ENCODE measurements at places on chromosomes 1 and 21.

- DNase-seq = no peak
Measured at GRCh38 chr1:19811206-19811851, 3.8 kb downstream of the RNF186 start.

DNA sequence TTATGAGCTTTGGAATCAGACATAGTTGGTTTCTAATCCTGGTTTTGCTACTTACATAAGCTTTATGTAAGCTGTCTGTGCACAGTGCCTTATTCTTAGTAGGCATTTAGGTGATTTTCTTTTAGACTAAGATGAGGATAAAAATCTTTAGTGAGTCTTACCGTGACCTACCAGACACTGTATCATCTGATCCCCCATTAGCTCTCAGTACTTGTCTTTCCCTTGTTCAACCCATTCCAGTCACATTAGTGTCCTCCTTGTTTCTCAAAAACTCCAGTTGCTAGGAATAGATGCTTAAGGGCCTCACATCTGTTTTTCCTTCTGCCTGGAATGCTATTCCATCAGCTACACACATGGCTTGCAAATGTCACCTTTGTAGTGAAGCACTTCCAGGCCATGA is 18.8 kb downstream of the PPP1R12B start:
- no peak for DNase-seq

GRCh38 chr1:203317429-203318228 is 12.3 kb downstream of the BTG2 start:
- DNase-seq = no peak

- DNase-seq = no peak
Measured at GRCh38 chr1:178609015-178609414, 96.1 kb downstream of the TEX35 start.

DNA sequence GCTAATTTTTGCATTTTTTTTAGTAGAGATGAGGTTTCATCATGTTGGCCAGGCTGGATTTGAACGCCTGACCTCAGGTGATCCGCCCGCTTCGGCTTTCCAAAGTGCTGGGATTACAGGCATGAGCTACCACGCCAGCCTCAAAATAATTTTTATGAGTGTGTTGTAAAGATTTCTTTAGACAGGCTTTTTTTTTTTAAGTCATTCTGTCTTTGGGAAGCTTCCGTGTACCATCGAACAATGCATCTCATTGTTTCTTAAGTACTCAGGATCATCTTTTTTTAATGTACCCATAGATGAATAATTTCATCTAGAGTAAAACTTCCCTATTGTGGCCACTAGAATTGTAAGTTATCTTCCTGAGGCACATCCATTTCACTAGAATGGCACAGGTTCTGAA is 19.6 kb upstream of the SDC3 start:
- DNase-seq = no peak

GRCh38 chr1:163071405-163072255 is 2.5 kb downstream of the RGS4 start:
- no peak for DNase-seq

DNA sequence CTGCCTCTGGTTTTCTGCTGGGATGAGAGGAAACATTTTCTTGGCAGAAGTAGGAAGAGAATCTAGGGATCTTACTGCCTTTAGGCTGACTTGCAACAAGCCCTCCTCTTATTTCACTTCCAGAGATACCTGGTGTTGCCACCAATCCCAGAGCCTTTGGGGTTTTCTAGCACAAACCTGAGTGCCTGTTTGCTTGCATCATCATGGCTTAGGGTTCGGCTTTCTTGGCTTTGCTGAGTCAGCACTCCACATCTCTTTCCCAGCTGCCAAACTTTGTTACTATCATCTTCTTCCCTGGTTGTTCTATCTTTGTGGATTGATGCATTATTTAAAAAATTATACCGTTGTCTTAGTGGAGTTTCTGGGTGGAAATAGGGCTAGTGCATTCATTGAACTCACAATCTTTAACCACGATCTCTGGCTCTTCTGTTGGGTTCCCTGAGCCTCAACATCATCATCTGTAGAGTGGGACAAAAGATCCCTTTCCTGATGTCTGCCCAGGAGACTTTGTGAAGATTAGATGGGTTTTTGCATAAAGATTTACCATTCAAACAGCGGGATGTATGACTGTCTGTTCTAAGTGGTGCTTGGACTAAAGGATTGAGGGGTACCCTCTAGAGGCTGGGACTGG is 76.6 kb upstream of the SELENON start:
- no peak for DNase-seq

DNA sequence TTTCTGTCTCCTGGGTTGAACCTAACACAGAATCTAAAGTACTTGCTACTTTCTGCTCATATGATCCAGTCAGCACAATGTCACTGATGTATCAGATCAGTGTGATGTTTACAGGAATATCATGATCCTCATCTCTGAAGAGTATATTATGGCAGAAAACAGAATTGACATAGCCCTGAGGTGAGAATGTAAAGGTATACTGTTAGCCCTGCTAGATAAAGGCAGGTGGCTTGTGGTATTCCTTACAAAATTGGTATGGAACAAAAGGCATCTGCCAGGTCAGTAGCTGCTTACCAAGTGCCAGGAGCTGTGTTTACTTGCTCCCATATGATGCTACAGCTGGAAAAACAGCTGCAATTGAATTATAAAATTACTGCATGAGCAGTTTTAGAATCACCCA is 30.5 kb downstream of the AADACL4 start:
- no peak for DNase-seq

GRCh38 chr1:5748286-5749225 is 243.7 kb downstream of the NPHP4 start:
- DNase-seq = no peak

DNA sequence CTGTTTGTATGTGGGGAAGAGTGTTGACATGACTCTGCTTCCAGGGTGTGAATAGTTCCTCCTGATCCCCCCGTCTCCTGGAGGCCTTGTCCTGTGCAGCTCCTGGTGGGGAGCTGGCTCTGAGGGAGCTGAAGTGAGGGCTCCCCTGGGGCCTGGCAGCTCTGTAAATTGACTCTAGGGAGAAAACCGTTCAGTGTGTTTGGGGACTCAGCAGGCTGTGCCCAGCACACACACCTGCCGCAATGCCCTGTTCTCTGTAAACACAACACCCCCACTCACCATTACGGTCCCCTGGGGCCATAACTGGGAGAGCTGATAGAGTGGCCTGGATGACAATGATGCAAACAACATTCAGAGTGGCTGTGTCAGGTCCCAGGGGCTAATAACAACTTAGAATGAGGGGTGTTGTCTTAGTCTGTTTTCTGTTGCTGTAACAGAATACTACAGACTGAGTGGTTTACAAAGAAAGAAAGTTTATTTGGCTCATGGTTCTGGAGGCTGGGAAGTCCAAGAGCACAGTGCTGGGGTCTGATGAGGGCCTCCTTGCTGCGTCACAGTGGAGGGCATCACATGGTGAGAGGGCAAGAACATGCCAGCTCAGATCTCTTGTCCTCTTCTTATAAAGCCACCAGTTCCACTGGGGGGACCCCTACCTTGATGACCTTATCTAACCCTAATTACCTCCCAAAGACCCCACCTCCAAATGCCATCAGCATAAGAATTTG is 15.3 kb downstream of the ADORA1 start:
- DNase-seq = no peak

DNA sequence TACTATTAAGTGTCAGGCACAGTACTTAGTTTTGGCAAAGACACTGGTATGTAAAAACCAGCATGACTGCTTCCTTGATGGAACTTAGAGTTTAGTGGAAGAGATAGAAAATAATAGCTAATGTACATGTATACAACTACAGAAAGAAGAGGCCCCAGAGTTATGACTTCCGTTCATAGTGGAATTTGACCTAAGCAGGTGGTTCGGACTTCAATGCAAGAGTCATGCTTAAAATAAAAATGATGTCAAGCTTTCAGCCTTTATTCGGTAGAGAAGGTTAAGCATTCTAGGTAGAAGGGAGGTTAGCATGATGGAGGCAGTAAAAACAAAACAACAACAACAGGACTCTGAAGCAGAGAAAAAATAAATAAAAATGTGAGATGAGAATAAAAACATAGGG is 165.9 kb downstream of the KCNT2 start:
- no peak for DNase-seq

DNA sequence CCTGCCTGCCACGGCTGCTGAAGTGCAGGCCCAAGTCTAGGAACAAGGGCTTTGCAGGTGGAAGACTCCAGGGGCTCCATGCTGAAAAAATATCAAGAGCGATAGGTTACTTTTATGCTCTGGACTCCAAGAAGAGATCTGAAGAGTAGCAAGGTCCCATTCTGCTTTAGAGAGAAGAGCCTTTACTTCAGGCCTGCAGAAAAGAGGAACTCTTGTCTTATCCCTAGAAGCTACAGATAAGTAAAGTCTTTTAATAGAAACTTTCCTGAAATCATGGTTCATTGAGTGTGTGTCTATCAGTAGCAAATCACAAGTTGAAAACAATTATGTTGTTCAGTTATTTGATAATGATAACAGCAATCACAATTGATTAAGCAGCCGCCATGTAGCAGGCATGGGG is 113.3 kb downstream of the TNR start:
- DNase-seq = no peak

DNA sequence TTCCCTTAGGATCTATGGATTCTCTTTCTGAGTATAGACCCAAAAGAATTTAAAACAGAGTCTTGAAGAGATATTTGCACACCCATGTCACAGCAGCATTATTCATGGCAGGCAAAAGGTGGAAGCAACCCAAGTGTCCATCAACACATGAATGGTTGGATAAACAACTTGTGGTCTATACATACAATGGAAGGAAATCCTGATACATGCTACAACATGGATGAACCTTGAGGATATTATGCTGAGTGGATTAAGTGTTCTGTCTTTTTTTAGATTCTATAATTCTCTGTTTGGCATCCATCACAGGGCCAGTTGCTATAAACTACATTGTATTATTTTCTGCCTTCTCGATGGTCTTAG is 39.8 kb downstream of the PTPN14 start:
- no peak for DNase-seq
